Epithelial cell of proximal tubule (primary cell): ENCODE measurements at places on chromosomes 16 and 17. TPM values are rescaled to one million over a fixed set of nuclear protein-coding genes. Genes with fewer than 3 reads are reported as not detected.

DNA sequence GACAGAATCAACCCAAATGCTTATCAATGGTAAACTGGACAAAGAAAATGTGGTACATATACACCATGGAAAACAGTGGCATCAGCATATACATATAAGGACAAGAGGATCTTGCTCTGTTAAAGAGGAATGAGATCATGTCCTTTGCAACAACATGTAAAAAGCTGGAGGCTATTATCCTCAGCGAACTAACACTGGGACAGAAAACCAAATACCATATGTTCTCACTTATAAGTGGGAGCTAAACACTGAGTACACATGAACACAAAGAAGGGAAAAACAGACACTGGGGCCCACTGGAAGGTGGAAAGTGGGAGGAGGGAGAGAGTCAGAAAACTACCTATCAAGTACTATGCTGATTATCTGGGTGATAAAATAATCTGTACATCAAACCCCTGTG, 447.3 kb upstream of the MAF start:
- no peak for DNase-seq

DNA sequence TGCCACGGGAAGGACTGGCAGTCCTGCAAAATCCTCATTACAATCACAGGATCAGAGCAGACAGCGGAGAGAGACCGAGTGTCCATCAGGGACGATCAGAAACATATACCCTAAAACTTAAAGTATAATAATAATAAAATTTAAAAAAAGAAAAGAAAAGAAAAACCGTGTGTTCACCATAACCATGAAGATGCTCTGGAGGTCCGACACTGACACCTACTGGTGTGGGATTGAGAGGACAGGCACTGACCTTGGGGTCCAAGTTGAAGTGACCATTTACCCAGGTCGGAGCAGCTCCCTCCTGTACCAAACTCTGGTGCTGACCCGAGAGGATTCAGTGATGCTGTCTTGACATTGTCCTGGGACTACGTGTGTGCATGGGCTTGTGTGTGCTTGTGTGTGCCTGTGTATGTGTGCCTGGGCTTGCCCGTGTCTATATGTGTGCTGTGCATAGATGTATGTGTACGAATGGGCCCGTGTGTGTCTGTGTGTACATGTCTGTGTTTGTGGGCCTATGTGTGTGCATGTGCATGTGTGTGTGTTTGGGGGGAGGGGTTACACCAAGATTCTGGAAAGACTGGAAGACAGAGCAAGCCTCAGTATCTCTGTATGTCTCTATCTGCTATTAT, 10.0 kb upstream of the CD300LD start:
- DNase-seq, result no peak

DNA sequence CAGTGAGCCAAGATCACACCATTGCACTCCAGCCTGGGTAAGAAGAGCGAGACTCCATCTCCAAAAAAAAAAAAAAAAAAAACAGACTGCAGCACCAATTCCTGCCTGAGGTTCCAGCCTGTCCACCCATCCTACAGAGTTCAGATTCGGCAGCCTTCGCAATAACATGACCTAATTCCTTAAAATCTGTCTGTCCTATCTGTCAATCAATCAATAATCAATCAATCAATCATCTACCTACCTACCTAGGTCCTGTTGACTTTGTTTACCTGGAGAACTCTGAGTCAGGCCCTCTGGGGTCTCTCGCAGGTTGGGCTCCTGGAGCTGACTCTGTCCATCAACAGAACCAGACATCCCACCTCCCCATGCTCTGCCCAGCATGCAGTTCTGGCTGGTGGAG, 236.7 kb downstream of the ENGASE start:
- DNase-seq, result no peak

Gene GNG13
- not detected in 2 replicates for total RNA-seq

DNA sequence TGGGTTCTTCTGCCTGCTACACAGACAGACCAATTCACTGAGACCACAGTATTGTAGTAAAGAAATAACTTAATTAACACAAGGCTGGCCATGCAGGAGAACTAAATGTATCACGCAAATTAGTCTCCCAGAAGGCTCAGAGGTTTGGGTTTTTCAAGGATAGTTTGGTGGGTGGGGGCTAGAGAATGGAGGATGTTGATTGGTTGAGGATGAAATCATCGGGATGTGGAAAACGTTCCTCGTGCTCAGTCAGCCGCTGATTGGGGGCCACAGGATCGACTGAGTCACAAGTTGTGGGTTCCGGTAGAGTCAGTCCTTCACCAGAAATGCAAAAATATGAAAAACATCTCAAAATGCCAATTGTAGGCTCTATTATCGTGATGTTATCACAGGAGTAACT, 18.7 kb downstream of the RHOT1 start:
- DNase-seq, result peak; percentile 20

DNA sequence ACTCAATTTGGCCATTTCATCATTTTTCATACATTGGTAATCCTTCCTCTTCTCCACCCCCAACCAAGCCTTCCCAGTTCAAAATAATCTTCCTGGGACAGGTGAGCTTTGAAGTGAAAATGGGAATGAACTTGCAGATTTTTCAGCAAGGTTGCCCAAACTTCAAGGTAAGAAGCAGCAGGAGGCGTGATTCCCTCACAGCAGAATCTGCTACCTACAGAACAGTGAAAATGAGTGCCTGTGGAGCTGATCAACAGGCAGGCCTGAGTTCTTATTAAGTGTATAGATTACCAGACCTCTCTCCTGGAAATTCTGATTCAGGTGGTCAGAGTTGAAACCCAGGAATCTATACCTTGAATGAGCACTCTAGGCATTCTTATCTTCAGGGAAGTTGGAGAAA, 356.6 kb downstream of the RBFOX1 start:
- DNase-seq, result no peak

GRCh38 chr16:47492428-47493377, 31.6 kb downstream of the PHKB start:
- no peak for DNase-seq

Gene ADCY9
- total RNA-seq, result 5.1 and 6.8 TPM in 2 replicates

Gene SUMO2
- 130 and 166 TPM in 2 replicates for total RNA-seq

- DNase-seq, result no peak
These were observed 12.3 kb upstream of the CDRT4 start for GRCh38 chr17:15479703-15480102.

DNA sequence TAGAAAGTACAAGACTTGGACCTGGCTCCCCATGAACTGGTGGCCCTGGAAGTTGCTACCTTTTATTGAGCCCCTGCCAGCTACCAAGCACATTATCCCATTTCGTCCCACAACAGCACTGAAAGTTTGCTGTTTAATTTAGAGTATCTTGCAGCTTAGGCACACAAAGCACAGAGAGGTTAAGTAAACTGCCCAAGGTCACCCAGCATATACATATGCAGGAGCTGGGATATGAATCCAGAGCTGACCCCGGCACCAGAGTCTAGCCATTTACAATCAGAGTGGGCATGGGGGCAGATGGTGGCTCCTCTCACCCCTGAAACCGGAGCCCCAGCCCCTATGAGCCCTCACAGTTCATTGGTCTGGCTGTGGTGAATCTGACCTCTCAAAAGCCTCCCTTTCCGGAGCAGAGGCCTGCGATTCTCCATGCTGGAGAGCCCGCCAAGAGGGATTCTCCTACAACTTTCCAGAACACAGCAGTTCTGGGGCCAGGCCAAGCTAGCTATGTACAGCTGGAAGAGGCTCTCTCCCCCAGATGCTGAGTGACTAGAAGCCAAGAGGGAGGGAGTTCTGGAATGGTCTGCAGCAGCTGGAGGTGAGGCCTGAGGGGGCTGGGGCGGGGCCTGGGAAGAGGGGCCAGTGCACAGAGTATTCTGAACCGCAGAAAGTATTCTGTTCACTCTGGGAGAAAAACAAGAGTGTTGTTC, 58.3 kb downstream of the SREBF1 start:
- no peak for DNase-seq
